ENCODE measurements at places on chromosomes 11 and 22. TPM values are rescaled to one million over a fixed set of nuclear protein-coding genes. Genes with fewer than 3 reads are reported as not detected.

GRCh38 chr22:25484521-25485315, 79.8 kb upstream of the GRK3 start:
- DNase-seq = peak; percentile 20

The SLC35E4 gene
- total RNA-seq = 3.9 TPM

The TESMIN gene
- 8.8 TPM for total RNA-seq

GRCh38 chr11:60396382-60396781, at the start of gene MS4A14:
MS4A14 (plus strand) TSS chr11:60396459; CDS start chr11:60396579, 120 bp downstream.
- DNase-seq = no peak

- DNase-seq = no peak
These were observed at the start of gene OR9I1 for GRCh38 chr11:58125469-58125868. OR9I1 (minus strand) TSS chr11:58125530; CDS start chr11:58119444, 6,086 bp downstream.

DNA sequence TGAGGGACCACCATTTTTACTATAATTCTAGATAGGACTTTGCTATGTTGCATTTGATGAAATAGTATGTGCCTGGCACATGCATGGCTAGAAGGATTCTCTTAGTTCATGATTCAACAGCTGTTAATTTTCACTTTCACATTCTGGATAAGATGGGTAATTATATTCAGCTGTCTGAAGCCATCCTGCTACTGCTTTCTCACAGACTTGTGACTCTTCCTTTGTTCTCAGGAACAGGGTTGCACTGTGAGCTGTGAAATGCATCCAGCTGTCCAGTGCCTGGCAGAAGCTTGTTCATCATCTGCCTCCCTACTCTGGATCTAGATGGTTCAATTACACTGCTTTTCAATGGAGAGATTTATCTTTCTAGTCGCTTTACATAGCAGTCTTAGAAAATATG, 610.1 kb upstream of the ANO5 start:
- no peak for DNase-seq

The CALCA gene
- total RNA-seq = not detected

The NXPE1 gene
- total RNA-seq = not detected

Measured in activated naive CD4-positive, alpha-beta T cell treated with anti-CD3 and anti-CD28 coated beads, Interleukin-2, amount 50 U/mL, for 72 hours (primary cell).